ENCODE measurements at places on chromosomes 6 and 20.

DNA sequence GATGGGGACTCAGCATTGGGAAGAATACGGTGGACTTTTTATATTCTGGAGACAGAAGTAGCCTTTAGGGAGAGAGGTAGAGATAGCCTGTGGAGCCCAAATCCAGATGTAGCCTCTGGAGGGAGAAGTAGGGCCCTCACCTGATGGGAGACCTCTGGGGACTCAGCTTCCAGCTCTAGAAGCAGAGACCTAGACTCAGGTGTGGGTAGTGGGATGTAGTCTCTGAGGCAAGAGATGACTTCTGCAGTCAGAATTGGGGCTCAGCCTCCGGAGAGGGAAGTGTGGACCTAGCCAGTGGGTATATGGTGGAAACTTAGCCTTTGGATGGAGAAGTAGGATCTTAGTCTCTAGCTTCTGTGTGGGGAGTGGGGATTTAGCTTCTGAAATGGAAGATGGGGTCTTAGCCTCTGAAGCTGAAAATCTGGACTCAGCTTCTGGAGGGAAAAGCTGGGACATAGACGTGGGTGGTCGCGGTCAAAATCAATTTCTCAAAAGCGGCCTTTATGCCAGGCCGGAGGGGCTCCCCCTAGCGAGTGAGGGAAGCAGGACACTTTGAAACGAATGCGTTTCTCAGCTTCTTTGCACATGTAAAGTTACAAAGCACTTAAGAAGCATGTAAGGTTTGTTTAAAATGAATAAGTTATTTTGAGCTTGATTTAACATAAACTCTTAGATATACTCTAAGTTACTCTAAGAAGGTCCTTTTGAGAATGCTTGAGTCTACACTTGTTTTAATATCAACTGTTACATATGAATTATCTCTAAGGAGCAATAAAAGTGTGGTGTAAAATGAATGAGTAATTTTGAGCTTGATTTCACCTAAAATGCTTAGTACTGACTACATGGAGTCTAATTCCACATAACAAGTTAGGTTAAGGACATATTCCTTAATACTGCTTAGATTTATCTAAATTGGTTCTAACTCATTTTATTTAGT lies 12.9 kb upstream of the ZNF343 start:
- no peak for DNase-seq

GRCh38 chr6:142846883-142847287 lies 98.1 kb downstream of the HIVEP2 start:
- DNase-seq: no peak

DNA sequence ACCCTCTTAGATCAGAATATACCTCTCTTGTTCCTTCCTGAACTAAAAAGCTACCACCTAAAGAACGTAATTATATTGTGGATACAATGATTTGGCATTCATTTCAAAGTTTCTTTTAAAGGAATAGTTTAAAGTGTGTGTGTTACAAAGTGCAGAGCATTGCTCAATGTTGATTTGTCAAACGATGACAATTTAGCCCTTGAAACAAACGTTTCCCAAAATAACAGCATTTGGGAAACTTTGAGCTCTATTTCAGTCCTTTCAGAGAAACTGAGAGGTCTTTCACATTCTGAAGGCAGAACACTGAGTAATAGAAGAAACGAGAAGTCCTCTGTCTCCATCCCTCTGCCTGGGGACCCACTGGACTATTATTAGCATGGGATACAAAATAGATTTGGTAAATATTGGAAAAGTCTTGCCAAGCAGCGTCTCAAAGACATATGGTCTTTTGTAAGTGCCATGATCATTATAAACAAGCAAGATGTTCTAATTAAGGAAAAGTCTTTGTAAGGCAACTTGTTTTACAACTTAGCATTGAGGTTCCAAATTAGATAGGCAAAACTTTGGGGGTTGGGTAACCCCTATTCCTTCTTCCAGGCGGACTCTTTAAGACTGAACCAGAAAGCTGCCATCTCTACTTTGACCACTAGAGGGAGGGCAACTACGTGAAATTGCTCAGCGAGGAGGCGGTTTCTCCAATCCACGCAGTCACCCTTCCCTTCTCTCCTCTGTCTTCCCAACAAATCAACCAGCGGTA lies 208.8 kb downstream of the RNF144B start:
- peak; percentile 54 for DNase-seq

DNA sequence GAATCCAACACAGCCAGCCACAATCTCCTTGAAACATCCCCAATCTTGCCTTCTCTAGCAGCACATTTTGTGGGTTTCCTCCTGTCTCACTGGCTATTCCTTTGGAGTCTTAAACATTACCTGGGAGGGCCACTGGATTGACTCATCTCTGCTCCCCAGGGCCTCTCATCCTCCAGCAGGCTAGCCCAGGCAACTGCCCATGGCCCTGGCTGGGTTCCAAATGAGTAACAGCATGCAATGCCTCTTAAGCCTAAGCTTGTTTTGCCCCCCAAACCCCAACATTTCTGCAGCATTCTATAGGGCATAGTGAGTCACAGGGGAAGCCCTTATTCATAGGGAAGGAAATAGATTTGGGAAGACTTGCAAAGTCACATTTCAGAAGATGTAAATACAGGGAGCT lies 204.9 kb downstream of the FOXA2 start:
- no peak for DNase-seq

GRCh38 chr6:144265061-144265357 lies 20.1 kb upstream of the UTRN start:
- no peak for DNase-seq

- no peak for DNase-seq
Measured at GRCh38 chr6:45591890-45592289, 214.2 kb upstream of the SUPT3H start.

DNA sequence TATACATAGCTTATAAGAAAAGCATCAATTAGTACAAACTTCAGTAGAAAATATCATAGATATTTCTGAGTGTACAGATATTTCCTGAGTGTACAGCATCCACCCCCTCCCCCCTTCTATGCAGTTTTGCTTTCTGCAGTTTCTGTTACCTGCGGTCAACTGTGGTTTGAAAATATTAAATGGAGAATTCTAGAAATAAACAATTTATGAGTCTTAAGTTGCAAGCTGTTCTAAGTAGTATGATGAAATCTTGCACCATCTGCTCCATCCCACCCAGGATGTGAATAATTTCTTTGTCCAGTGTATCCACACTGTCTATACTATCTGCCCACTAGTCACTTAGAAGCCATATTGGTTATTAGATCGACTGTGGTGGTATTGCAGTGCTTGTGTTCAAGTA lies 15.8 kb upstream of the GPR63 start:
- no peak for DNase-seq

- no peak for DNase-seq
Measured at GRCh38 chr20:63049561-63050221, 42.9 kb upstream of the BHLHE23 start.

DNA sequence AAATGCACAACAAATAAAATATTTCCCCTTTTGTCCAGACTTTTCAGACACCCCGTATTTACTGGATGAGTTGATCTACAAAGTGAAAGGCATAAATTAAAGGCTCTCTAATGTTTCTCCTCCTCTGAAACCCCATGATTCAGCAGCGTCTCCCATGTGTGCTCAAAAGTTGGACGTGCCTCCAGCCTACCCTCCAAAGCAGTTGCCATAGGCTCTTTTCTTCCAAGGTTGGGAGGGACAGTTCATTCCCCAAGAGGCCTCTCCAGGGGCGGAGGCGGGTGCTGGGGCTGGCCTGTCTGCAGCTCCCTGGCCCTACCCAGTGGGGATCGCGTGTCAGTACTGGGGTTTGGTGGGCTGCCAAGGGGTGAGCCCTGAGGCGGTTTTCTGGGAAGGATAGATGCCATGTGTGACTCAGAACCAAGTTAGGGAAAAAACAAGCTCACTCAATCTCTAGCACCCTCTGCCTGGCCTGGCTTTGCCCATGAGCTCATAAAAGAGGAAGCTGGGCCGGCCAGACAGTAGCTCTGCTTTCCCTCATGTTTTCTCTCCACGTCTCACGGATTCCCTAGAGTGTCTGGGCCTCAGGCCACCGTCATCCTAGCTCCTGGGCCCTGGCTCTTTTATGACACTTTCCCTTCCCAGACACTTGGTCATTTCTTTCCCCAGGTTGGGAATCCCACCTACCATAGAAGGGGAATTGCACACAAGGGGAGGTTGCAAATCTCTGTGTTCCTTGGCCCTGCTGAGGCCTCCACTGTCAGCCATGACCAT lies 8.0 kb upstream of the IER3 start:
- DNase-seq: no peak
